ENCODE measurements at places on chromosomes 2 and 18.

GRCh38 chr2:231524477-231525247, 5.6 kb downstream of the NMUR1 start:
- DNase-seq = no peak

- DNase-seq = no peak
Observed at GRCh38 chr18:6021306-6022073, 126.2 kb upstream of the TMEM200C start.

DNA sequence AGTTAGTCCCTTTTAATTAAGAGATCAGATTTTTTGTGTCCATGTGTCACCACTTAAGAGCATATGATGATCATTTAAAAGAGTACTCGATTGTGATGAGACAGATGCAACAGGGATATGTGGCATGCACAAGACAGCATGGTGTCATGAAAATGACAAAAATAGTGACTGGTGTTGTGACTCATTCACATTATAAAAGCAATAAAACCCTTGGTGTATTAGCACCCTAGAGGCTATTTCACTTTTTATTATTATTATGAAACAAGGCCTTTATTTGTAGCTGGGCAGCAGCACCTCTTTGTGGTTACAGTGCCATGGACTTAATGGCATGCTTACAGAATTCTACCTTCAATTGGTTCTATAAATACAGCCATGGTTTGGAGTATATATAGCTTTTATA, 1296.0 kb upstream of the ZEB2 start:
- no peak for DNase-seq

- no peak for DNase-seq
Observed at GRCh38 chr18:12860530-12860929, 23.5 kb downstream of the PTPN2 start.

- no peak for DNase-seq
Observed at GRCh38 chr2:25042321-25043240, 705 bp downstream of the EFR3B start.

DNA sequence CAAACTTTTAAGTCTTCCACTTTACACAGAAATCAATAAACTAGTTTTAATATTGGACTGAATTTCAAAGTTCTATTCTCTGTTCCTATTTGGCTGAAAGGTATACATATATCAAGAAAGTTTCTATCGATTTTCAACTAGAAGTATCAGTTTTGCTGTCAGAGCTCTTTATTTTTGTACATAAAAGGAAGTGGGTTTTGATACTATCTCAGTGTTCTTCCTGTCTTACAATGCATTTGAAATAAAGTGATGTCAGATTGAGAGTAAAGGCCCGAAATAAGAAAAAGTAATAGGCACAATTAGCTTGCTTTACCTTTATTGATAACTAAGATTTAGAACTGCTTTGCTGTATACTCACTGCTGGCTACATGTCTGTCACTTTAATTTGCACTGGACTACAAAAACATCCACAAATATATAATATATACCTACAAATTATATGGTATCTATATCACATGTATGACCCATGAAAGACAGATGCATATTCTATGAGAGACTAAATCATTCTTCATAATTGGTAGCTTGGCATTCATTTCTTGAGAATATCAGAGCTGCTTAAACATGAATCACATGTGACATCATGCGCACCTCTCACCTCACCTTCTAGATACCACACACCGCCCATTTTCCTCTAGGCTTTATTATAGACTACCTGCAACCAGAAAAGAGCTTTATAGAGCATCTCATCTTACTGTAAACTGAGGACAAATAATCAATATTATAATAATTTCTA, 83.6 kb downstream of the ASXL2 start:
- DNase-seq = no peak

- no peak for DNase-seq
Observed at GRCh38 chr2:199933466-199933865, 21.8 kb downstream of the TYW5 start.

GRCh38 chr18:2538236-2538635, 33.1 kb downstream of the METTL4 start:
- DNase-seq = no peak

GRCh38 chr2:160141912-160142311, 58.2 kb downstream of the ITGB6 start:
- DNase-seq = no peak

GRCh38 chr2:127096718-127097470, 10.1 kb downstream of the BIN1 start:
- DNase-seq = no peak
